ENCODE measurements at places on chromosomes 2 and 18.

GRCh38 chr2:225400060-225400511 is 576 bp downstream of the NYAP2 start:
- no peak for DNase-seq

GRCh38 chr18:24516261-24516660 is 55.8 kb downstream of the HRH4 start:
- DNase-seq = no peak

- DNase-seq = no peak
Measured at GRCh38 chr2:133655610-133656009, 87.3 kb upstream of the NCKAP5 start.

DNA sequence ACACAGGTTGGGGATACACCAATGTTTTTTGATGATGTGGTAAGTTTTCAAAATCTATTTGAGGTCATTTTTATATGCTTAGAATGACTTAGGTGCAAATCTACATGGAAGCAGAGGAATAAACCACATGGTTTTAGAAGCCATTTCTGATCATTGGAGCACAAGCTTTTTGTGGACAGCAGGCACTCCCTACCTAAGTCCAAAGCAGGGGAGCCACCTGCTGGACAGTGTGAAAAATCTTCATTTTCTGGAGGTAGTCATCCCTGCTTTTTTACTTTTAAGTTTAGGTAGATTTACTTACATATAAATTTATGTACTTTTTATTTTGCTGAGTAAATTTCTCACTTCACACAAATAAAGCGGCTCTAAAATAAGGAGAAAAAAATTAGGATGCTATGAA is 323.2 kb downstream of the PLCL1 start:
- DNase-seq = peak; percentile 28

GRCh38 chr2:224876522-224876921 is 160.4 kb upstream of the CCDC195 start:
- DNase-seq = no peak

DNA sequence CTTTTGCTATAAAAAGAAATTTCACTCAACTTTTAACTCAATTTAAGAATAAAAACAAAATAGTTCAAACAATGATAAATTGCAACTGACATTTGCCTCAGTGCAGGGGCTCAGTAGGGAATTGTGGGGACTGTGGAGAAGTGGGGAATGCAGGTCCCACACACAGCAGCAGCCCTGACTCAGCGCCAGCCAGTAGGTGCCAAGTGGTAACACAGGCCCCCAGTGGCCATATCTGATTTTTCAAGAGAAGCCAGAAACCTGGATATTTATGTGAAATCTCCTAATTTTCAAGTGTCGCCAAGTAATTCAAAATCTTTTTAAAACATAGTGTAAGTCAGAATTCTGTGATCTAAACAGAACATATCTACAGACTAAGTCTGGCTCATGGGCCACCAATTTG is 186.3 kb downstream of the EN1 start:
- no peak for DNase-seq
